HS-27A (cell line): ENCODE measurements at places on chromosomes 1 and 21.

- peak; percentile 72 for DNase-seq
Observed at GRCh38 chr1:186102547-186103148, 272.4 kb downstream of the TPR start.

GRCh38 chr1:56824271-56824670 lies 5.1 kb upstream of the FYB2 start:
- no peak for DNase-seq

DNA sequence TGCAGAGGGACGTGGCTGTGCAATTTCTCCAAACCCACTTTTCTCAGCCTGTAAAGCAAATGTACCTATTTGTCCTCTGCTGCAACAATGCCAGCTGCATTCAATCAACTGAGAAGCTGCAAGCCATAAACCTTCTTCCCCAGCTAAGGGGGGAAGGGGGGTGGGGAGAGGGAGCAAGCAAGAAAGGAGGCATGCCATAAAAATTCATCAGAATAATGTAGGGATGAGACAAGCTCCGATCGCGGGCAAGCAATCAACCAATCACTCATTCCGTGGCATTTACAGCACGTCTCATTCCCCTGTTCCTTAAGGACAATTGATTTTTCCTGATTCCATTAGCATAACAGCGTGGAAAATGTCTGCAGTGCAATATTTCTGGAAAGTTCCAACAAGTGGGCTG lies 144.8 kb downstream of the DMRTA2 start:
- no peak for DNase-seq

DNA sequence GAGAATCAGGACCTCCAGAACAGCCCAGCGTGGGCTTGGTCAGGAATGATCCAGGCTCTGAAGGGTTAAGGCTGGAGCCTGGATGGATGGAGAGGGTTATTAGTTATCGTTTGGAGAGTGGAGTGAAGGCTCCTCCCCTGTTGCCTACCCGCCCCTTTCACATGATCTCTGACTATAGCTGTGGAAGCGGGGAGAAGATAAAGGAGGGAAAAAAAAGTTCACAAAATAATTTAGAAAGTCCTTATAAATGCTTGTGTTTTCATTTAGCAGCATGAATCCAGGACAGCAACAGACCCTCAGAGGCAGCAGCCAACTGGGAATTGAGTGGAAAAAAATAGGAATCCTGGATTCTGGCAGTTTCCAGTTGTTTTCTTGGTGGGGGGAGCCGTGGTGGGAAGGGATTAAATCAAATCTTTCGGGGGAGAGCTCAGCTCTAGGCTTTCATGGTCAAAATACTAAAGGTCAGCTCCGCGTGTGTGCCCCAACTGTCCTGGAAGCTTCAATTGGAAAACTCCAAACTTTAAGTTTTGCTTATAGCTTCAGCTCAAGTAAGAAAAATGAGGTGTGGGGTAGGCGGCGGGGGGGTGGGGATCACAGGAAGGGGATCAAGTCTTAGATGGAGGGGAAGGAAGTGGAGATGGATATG lies 595 bp upstream of the DDR2 start:
- DNase-seq, result no peak

DNA sequence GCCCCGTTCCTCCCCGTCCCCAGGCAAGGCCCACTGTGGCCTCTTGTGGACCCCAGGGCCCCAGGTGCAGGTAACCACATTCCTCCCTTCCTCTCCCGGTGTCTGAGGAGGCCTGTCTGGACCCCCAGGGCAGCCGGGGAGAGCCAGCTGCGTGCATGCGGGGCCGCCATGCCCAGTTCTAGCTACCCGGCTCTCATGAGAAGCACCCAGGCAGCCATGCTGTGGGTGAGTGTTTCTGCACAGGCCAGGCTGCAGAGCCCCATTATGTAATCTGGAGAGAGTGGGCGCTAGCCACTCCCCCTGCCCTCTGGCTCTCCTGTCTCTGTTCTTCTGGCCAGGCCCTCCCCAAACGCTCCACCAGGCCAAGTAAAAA lies 18.4 kb upstream of the PLEKHG5 start:
- no peak for DNase-seq

DNA sequence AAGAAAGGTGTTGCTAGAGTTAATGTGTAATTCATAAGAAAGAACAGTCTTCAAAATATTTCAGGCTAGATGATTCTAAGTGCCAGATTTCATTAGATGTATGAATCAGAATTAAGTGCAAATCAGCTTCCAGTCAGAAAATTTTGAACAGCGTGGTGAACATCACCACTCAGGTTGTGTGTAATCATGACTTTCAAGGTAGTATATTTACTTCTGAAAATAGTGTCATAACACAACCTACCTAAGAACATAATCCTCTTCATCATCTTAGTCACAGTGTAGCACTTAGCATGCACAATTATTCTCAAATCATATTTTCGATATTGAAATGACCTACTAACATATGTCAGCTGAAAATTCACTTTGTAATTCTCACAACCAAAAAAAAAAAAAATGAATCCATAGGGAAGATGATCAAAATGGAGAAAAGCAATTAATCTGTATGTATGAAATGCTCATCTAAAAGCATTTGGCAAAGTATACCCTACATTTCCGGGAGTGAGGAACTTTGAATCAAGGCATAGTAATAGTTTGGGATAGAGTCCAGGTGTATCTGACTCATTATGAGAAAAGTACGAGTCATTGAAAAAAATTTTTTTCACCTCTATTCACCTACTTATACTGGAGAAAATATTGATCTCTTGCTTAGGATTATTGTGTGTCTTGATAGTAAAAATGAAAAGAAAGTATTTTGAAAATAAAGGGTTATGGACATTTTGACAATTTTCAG lies 221.8 kb upstream of the CHRM3 start:
- no peak for DNase-seq

GRCh38 chr1:246988316-246988715 lies 19.5 kb downstream of the ZNF695 start:
- no peak for DNase-seq

DNA sequence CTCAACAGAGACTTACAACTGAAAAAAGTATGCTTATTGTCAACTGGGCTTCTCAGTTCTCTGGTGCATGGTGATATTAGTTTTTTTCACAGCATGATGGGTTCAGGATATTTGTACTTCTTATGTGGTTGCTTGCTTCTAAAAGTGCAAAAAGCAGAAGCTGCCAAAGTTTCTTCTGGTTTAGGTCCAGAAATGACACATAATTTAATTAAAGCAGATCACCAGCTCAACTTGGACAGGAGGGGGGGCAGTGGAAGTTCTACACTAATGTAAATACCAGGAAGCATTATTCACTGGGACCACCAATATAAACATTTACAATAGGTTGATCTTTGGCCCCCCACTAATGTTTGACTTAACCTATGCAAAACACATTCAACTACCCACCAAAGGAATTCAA lies 354.8 kb upstream of the BRINP3 start:
- DNase-seq, result no peak

DNA sequence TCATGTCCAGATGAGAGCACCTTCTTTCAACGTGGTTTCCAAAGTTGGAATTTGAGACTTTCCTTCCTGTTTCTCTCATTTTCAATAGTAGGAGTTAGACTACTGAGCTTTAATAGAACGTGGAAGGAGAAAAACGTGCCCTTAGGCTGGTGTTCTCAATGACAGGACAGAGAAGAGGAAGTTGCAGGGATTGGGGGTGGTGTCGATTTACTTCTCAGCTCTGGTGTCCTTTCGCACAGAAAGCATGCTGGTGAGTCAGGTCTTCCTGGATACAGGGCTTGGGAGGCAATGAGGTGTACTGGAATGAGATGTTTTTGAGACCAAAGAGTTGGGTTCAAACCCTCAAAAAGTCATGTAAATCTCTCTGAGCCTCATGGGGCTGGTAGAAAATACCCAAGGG lies 67.1 kb downstream of the HIVEP3 start:
- DNase-seq, result no peak

DNA sequence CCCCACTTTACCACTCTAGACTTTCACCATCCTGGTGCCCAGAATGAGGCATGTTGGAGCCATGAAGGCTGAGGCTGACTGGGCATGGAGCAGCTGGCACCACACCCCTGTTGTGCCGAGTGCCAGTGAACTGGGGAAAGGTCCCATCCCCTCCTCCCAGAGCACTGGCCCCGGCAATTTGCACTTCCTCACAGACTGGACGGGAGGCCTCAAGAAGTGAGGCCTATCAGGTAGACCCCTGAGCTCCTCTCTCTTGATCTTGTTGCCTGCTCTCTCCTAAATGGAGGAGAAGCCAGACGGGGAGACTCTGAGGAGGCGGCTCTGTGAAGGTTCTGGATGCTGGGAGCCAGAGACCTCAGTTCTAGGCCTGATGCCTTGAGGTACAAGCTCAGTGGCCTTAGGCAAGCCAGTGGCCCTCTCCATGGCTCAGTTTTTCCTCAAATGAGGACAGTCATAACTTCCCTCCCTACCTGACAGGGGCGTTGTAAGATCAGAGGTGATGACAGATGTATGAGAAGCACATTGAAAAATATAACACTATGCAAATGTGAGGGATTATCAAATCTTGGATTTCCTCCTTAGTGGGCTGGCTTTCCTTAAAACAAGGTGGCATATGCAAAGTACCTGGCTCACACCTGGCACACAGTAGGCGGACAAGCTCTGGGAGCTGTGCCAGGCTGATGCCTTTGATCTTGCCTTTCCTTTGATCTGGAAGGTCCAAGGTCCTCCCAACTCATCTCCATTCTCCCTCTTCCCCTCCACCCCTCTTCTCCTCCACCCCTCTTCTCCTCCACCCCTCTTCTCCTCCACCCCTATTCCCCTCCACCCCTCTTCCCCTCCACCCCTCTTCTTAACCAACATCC lies 6.7 kb downstream of the GRHL3 start:
- DNase-seq, result no peak

DNA sequence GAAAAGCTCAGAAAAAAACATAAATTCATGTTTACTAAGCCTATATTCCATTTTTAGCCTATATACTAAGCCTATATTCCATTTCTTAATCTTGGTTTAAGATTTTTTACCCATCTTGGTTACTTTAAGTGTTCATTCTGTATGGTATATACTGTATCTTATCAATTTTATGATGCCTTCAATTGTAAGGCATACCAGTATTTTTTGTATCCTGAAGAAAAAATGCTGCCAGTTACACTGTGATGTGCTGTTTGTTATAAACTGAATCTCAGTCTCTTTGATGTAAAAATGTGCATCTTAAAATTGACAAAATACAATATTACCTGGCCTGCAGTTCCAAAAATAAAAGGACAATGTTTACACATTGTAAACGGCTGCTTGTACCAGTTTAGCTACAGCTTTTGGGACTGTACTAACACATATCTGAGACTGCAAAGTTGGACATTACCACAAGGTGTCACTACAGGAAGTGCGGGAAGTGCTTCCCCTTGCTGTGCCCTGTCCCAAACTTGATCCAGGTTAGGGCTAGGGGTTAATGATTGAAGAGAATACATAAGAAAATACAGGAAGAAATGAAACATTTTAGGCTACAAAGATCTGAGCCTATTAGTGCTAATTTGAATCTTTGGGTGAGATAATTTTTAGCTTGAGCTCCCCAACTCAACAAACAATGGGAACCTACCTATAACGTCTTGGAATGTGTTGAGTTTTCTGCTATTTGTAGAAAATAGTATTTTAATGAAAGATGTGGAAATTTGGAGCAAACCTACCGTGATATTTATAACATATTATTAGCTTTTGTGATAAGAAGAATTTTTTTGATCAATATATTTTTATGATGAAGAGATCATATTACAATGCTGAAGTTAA lies 108.9 kb downstream of the LBR start:
- DNase-seq, result no peak

- DNase-seq, result no peak
Observed at GRCh38 chr21:41425954-41426675, at the start of gene MX1. MX1 (plus strand) TSS chr21:41426239; CDS start chr21:41432071, 5,832 bp downstream.
